Activated CD4-positive, alpha-beta T cell treated with anti-CD3 and anti-CD28 coated beads, Interleukin-2, amount 10 ng/mL, durations not matched to agents 24 days and 14 days (primary cell): ENCODE measurements at places on chromosomes 1 and 21. TPM values are rescaled to one million over a fixed set of nuclear protein-coding genes. Genes with fewer than 3 reads are reported as not detected.

Gene CA14
- not detected in 2 replicates for total RNA-seq

Gene SNRNP40
- 132 and 133 TPM in 2 replicates for total RNA-seq

Gene LAMC2
- total RNA-seq = 0.05 and 0.07 TPM in 2 replicates

- no peak for DNase-seq
Observed at GRCh38 chr1:21332554-21333311, 42.5 kb upstream of the ECE1 start.

GRCh38 chr1:54385727-54386022 lies 20.5 kb downstream of the SSBP3 start:
- no peak for DNase-seq

- peak; percentile 76 for DNase-seq
Observed at GRCh38 chr1:234602334-234603220, 7.4 kb downstream of the IRF2BP2 start.

DNA sequence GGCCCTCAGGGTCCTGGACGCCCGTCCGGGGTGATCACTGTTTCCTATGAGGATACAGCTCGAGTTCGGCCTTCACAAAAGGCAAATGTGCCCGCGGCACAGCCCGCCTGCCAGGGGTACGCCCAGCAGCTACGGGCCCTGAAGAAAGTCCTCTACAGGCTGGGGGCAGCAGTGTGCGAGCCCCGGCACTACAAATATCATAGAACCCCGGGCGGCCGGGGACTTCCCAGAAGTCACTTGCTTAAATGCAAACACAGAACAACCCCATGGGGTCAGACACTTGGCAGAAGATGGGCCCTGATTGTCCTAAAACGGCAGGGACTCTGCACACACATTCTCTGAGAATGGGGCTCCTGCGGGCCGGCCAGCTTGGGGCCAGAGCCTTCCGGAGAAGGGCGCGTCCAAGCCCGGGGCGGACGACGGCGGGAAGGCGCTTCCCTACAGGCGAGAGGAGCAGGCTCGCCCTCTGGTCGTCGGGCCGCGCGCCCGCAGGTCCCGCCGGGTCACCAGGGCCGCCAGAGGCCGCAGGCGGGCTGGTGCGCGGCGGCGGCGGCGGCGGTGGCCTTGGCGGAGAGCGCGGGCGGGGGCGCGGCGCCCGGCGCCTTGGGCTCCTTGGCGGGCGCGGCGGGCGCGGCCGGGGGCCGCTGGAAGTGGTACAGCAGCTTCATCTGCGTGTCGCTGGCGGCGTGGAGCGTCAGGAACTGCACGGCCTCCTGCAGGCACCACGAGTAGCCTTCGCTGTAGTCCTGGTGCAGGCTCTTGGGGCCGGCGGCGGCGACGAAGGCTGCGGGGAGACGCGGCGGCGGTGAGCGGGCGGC lies 888 bp downstream of the HES5 start:
- DNase-seq = peak; percentile 77

- DNase-seq = no peak
Observed at GRCh38 chr1:61447106-61447967, 277.6 kb downstream of the TM2D1 start.

Gene EXTL1
- total RNA-seq = not detected in 2 replicates

- DNase-seq = no peak
Observed at GRCh38 chr1:53459321-53460175, at the start of gene DMRTB1. TSS of gene DMRTB1 (plus strand) at chr1:53459399. CDS start at chr1:53459454, 55 bp downstream.

DNA sequence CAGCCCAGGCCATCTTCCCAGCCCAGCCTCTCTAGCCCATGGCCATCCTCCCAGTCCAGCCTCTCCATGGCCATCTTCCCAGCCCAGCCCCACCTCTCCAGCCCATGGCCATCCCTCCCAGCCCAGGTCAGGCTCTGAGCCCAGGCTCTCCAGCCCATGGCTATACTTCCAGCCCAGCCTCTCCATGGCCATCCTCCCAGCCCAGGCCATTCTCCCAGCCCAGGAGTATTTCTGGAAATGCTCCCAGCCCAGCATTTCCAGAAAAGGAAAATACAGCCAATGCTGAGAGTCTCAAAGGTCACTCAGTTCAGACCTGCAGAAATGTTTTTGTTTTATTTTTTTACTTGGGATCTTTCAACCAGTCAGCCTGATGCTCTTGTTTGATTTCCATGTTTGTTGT lies 70.0 kb upstream of the ZNF281 start:
- no peak for DNase-seq
